ENCODE measurements at places on chromosomes 3 and 15.

GRCh38 chr3:102265720-102266119, 169.1 kb upstream of the ZPLD1 start:
- no peak for DNase-seq

GRCh38 chr15:64095795-64096667, at the start of gene SNX1:
TSS of gene SNX1 (plus strand) at chr15:64095982. CDS start at chr15:64096014, 32 bp downstream.
- peak; percentile 93 for DNase-seq

- no peak for DNase-seq
Measured at GRCh38 chr15:72497402-72497801, 23.3 kb downstream of the ARIH1 start.

DNA sequence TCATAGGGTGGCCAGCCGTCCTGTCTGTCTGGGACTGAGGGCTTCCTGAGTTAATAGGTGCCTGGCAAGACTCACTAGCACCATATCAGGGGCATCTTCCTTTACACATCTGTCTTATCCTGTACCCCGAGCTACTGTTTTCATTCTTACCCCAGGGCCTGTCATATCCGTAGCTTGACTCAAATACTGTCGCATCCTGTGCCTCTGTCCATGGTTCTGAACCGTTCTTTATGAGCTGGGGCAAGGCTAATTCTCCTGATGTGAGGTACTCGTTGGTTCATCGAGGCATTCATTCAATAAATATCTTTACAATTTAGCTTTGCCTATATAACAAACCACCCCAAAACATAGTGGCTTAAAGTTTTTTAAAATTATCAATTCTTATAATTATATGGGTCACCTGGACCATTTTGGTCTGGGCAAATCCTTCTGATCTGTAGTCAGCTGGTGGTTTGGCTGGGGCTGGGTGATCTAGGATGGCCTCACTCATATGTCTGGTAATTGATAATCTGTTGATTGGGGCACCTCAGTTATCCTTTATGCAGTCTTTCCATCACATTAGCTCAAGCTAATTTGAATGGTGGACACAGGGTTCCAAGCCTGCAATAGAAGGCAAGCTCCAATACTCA, 121.2 kb downstream of the TLE3 start:
- DNase-seq: no peak

- no peak for DNase-seq
Measured at GRCh38 chr15:29220852-29221251, 48.8 kb downstream of the NSMCE3 start.

DNA sequence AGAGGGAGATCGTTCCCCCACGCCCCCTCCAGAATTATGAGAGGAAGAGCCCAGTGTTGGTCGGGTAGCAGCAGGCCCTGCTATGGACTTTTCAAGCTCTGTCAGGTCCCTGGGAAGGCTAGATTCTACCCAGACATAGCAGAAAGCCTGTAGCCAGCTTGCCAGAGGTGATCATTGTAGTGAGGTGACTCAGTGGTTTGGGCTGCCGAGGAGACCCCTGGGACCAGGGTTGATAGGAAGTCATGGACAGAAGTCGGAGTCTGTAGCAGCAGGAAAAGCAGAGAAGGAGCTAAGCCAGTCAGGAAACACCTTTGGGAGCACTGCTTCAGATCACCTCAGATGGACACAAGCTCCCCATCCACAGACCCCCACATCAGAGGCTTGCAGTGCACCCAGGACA, 67.7 kb downstream of the CCNL1 start:
- DNase-seq: no peak

- no peak for DNase-seq
Measured at GRCh38 chr3:105780107-105780506, 88.7 kb downstream of the CBLB start.

DNA sequence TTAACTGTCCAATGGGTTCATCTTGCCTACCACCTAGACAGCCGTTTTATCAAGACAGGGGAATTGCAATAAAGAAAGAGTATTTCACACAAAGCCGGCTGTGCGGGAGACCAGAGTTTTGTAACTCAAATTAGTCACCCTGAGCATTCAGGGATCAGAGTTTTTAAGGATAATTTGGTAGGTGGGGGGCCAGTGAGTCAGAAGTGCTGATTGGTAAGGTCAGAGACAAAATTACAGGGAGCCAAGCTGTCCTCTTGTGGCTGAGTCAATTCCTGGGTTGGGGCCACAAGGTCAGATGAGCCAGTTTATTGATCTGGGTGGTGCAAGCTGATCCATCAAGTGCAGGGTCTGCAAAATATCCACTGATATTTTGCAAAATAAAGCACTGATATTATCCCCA, 29.9 kb upstream of the GPD1L start:
- DNase-seq: no peak

GRCh38 chr15:91973481-91973880, 120.0 kb downstream of the SLCO3A1 start:
- DNase-seq: peak; percentile 3

- DNase-seq: no peak
Measured at GRCh38 chr3:66304293-66304692, 83.5 kb downstream of the SLC25A26 start.

GRCh38 chr15:72967811-72968530, 84.3 kb upstream of the NEO1 start:
- no peak for DNase-seq

GRCh38 chr15:61138156-61138555, 90.9 kb downstream of the RORA start:
- no peak for DNase-seq

DNA sequence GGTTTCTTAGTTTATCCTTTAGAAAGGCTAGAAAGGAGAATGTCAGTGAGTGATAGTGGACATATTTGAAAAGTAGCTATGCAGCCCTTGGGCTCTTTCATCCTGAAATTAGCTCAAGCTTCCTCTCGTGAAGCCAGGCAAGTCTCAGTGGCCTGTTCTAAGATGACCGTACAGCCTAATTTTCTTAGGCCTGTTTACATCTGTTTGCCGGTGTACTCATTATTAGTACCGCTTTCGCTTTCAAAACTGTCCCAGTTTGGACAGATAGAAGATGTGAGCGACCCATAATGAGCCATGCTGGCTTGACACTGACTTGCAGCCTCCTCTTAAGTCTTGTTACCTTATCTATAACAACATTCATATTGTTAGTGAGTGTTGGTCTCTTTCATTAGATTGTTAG, 5.7 kb upstream of the ARL14 start:
- DNase-seq: no peak

GRCh38 chr3:124107104-124107890, 115.4 kb upstream of the ROPN1 start:
- DNase-seq: no peak

DNA sequence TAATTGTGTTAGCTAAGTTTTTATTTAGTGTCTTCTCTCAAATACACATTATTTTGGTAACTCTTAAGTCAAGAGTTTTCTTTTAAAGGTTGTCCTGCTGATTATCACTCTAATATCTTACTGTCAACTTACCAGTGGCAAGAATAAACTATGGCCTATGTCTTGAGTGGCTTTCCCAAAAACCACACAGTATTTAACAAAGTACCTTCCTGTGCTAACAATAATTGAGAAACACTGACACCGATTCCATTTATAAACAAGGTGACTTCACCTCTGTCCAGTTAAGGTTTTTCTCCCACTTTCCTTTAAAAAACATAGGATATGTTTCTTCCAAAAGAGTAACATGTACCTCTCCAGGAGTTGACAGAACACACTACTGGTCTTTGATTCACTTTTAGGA, 234.3 kb upstream of the CD96 start:
- no peak for DNase-seq

GRCh38 chr3:114509756-114510155, 215.9 kb downstream of the TIGIT start:
- no peak for DNase-seq

DNA sequence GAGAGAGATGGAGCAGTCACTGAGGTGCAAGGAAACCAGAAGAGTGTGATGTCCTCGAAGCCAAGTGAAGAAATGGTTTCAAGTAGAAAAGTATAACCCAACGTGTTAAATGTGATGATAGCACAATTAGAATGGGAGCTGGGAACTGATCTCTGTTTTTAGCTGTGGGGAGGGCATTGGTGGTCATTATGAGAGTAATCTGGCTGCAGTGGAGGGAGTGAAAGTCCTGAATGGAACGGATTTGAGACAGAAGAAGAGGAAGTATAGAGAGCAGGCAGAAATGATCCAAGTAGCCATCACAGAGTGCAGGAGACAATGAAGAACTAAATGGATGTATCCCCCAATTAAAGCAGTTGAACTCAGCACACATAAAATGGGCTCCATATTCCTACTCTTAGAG, 235.3 kb downstream of the IGSF11 start:
- DNase-seq: no peak

DNA sequence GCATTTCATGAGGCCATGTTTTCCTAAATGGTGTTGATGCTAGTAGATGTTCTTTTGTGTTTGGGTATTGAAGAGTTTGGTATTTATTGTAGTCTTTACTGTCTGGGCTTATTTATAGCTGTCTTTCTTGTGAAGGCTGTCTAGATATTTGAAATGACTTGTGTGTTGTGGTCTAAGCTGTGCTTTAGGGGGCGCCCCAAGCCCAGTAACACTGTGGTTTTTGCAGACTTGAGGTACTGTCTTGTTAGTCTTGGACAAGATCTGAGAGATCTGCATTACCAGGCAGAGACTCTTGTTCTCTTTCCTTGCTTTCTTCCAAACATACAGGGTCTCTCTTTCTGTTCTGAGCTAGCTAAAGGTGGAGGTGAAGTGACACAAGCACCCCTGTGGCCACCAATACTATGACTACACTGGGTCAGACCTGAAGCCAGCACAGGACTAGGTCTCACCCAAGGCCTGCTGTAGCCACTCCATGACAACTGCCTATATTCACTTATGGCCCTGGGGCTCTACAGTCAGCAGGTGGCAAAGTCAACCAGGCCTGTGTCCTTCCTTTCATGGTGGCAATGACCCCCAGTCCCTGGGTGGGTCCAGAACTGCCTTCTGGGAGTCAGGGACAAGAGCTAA, 152.1 kb upstream of the TBC1D5 start:
- peak; percentile 22 for DNase-seq

GRCh38 chr3:14441240-14441919, 39.0 kb downstream of the SLC6A6 start:
- DNase-seq: no peak

- DNase-seq: no peak
Measured at GRCh38 chr3:186888569-186888968, 41.8 kb upstream of the ST6GAL1 start.

DNA sequence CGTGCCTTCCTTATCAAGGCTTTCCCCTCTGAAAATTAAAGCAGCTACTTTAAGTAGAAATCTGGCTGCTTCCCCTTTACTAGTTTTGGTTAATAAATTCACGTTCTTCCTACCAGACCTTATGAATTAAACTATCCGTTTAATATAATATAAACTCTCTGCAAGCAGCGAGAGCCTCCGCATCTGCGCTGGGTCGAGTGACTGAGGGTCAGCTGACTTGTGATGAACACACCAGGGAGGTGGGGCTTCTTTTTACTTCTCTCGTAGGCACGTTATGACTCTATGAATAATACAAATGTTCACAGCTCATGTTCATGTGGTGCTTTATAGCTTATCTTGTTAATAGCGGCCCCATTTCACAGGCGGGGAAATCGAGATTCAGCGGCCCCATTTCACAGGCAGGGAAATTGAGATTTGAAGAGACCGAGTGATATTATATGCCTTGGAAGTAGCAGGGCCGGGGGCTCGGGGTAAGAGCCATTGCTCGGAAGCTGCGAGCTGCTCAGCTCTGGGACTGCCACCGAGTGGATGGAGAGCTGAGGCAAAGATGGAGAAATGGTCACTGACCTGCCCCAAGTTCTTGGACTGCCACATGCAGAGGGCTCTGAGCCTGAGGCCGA, 8.3 kb downstream of the MUC4 start:
- DNase-seq: no peak

DNA sequence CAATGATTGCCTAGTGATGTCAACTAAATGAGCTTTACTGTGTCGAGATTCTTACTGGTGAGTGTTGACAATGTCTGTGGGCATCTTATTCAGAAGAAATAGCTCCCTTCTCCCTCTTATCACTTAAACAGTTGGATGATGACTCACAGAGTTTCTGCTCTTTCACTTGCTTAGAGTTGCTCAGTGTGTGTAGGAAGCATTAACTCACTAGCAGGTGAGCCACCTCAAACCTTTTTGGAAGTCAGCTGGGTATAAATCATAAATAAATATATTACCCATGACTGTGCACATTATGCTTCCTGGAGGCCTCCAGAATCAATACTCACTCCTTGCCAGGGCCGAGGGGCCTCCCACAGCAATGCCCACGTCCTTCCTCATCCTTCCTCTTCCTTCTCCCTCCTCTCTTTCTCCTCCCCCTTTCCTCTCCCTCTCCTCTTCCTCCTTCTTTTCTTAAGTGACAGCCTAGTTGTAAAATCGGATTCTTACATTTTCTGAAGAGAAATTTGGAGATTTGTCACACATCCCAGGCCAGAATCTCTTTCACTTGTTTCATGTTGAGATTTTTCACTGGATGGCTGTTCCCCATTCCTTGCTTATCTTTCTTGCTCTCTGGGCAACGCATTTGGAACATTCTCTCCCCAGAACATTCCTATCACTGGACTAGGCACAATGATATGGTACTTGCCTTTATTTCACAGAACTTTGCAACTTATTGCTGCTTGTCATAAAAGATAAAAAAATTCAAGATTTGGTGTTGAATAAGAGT, 17.5 kb downstream of the SHC4 start:
- no peak for DNase-seq

DNA sequence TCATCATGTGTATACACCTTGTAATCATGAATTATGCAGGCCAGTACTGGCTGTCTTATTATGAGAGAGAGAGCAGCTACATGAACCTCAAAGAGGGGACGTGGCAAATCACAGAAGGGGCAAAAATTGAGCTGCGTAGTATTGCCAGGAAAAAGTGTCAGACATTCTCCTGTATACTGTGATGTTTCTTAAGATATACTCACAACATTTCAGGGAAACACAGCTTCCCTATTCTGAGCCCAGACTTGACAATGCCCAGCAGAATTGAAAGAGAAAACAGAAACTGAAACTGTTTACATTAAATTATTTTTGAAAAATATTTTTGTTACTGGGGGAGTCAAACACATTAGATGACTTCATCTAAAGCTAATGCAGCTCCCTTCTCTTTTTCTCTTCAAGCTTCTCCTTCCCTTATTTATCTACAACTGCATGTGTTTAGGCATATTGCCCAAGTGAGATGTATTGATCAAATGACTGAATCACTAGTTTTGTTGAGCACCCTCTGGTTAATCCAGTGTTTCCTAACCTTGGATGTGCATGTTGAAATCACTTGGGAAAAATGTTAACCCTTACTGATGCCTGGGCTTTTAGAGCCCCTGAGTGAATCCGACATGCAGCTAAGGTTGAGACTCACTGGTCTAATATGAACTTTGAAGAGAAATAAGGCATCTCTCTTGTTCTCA, 39.5 kb downstream of the CADPS start:
- DNase-seq: no peak
